Stomach (tissue), 19 donors: ENCODE measurements at places on chromosomes 1 and 21. TPM values are rescaled to one million over a fixed set of nuclear protein-coding genes. Genes with fewer than 3 reads are reported as not detected.
A peak's percentile ranks its signal among the peaks of the same experiment; 100 is the strongest.

DNA sequence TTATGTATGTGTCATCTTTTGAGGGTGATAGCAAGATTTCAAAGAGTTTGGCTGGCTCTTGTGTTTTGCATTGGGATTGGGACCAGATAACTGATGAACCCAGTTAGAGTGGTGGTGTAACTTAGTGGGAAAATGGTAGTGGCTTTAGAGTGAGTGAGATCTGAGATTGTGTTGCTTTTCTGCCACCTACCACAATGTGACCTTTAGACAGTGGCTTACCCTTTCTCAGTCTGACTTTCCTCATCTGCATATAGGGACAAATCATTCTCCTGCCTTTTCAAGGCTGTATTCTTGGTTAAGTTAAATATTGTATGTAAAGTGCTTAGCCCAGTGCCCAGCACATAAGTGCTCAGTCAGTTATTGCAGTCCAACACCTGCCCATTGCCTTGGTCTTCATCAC is 31.3 kb downstream of the CENPF start:
- no peaks in the 10 kb centered on the region for H3K4me1 ChIP-seq
- DNase-seq: no peak
- no peaks in the 10 kb centered on the region for H3K27me3 ChIP-seq
- no peak overlapping the region for H3K27ac ChIP-seq
- H3K36me3 ChIP-seq: peaks cover 10% of the 10 kb centered on the region
- no peak overlapping the region for H3K4me3 ChIP-seq

DNA sequence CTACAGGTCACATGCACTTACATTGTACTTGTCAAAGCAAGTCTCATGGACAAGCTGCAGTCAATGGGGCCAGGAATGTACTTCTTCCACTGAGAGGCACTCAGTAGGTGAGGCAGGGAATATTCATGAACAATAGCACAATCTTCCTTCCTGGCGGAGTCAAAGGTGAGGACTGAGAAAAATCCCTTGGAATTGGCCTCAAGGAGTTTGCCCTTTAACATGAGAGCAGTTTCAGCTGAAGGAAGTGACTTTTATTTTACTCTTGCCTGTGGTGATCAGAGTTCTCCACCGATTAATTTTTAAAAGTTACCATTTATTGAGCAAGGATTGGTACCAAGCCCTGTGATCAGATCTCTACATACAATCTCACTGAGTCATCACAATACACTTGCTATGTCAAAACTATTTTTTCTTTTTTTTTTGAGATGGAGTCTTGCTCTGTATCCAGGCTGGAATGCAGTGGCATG is 11.2 kb upstream of the AK2 start:
- H3K27ac ChIP-seq: no peak overlapping the region
- no peak overlapping the region for H3K4me3 ChIP-seq
- DNase-seq: no peak
- H3K36me3 ChIP-seq: no peaks in the 10 kb centered on the region
- no peaks in the 10 kb centered on the region for H3K4me1 ChIP-seq

GRCh38 chr21:37139154-37139553 is 66.1 kb downstream of the TTC3 start:
- H3K4me1 ChIP-seq: no peaks in the 10 kb centered on the region
- H3K36me3 ChIP-seq: peaks cover 25% of the 10 kb centered on the region
- DNase-seq: no peak
- no peak overlapping the region for H3K27ac ChIP-seq
- H3K4me3 ChIP-seq: no peak overlapping the region

GRCh38 chr1:114207635-114208034 is 54.0 kb upstream of the SYT6 start:
- no peak overlapping the region for H3K4me3 ChIP-seq
- no peak overlapping the region for H3K27ac ChIP-seq
- no peaks in the 10 kb centered on the region for H3K36me3 ChIP-seq
- H3K4me1 ChIP-seq: no peaks in the 10 kb centered on the region
- no peak for DNase-seq

DNA sequence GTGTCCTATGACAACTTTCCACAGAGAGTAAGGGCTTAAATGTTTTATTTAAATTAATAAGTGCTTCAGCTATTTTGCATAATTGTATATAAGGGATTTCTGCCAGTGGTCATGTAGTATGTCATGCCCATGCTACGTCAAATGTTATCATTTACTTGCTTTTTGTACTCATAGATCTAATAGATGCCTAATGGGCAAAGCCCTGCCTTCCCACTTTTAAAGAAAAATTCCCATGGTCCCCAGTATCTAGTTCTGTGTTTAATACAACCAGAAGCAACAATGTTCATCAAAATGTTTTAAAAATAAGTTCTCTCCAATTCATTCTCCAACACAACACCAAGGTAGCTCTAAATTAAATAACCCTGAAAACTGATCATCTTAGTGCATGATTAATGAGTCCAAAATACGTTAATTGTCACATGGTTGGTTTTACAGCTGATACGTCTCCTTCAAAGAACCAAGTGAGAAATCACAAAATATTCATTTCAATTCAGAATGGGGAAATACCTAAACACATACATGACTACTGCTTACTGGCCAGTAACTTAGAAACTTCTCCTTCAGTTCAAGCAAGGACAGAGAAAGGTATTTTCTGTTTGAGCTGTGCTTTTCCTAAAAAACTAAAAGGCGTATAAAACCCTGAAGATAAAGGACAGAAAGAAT is 49.1 kb upstream of the SDC3 start:
- DNase-seq: no peak
- peaks cover 18% of the 10 kb centered on the region for H3K4me1 ChIP-seq
- H3K27me3 ChIP-seq: no peaks in the 10 kb centered on the region
- no peak overlapping the region for H3K4me3 ChIP-seq

GRCh38 chr21:17570786-17571185 is 41.9 kb downstream of the BTG3 start:
- no peak overlapping the region for H3K4me3 ChIP-seq
- H3K27me3 ChIP-seq: no peaks in the 10 kb centered on the region
- no peaks in the 10 kb centered on the region for H3K4me1 ChIP-seq

GRCh38 chr1:93137604-93138292 is 42.5 kb downstream of the TMED5 start:
- H3K27ac ChIP-seq: no peak overlapping the region
- H3K27me3 ChIP-seq: no peaks in the 10 kb centered on the region
- H3K4me1 ChIP-seq: no peaks in the 10 kb centered on the region
- no peak overlapping the region for H3K4me3 ChIP-seq

- no peak overlapping the region for H3K4me3 ChIP-seq
- H3K27me3 ChIP-seq: no peaks in the 10 kb centered on the region
- H3K4me1 ChIP-seq: no peaks in the 10 kb centered on the region
- peaks cover 89% of the 10 kb centered on the region for H3K36me3 ChIP-seq
- H3K27ac ChIP-seq: no peak overlapping the region
Measured at GRCh38 chr1:203733009-203733863, 31.7 kb upstream of the LAX1 start.

DNA sequence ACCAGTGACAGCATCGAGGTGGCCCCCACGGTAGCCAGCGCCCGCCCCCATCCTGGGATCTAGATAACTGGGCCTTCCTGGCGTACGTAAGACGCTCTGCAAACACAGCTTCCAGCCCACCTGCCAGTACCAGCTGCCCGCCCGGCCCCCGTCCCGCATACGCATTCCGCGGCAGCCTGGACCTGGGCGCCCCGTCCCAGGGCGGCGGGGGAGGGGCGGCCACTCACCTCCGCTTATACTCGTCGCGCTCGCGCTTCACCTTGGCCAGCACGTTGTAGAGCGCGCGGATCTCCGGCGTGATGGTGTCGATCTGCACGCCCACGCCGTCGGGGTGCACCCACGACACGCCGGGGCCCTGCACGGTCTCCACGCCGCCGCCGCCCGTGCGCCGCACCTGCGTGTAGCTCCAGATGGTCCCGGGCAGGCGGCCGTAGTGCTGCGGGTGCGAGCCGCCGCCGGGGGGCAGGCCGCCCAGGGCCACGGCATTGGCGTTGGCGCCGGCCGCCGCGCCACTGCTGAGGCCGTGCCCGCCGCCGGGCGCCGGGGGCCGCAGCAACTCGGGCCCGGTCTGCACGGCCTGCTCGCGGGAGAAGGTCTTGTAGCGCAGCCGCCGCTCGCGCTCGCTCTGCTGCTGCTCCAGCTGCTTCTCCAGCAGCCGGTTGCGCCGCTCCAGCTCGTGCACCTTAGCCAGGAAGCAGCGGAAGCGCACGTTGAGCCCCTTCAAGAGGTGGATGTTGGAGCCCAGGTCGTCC is 859 bp downstream of the IFFO2 start:
- H3K27ac ChIP-seq: peak overlapping the region; percentile 92
- H3K36me3 ChIP-seq: no peaks in the 10 kb centered on the region
- DNase-seq: peak; percentile 55

DNA sequence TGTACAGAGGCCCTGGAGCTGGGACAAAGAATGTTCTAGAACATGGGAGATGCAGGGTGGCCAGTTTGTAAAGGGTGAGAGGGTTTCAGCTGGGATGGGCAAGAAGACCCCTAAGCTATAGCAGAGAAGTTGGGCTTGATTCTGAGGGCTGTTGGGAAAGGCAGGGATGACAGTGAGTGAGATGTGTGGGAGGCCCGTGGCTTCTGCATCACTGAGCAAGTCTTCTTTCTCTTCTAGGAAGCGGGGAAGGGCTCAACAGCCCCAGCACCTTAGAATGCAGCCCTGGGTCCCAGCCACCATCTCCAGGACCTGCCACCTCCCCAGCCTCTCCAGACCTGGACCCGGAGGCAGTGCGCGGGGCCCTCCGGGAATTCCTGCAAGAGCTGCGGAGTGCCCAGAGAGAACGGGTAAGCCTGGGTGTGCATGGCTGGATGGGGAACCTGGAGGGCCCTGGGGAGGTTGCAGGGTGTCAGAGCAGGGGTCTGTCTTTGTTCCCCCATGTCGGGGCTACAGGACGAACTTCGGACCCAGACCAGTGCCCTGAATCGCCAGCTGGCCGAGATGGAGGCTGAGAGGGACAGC is 14.8 kb downstream of the MFAP2 start:
- no peak overlapping the region for H3K4me3 ChIP-seq
- peaks cover 46% of the 10 kb centered on the region for H3K36me3 ChIP-seq
- no peak overlapping the region for H3K27ac ChIP-seq
- H3K4me1 ChIP-seq: peaks cover 23% of the 10 kb centered on the region

DNA sequence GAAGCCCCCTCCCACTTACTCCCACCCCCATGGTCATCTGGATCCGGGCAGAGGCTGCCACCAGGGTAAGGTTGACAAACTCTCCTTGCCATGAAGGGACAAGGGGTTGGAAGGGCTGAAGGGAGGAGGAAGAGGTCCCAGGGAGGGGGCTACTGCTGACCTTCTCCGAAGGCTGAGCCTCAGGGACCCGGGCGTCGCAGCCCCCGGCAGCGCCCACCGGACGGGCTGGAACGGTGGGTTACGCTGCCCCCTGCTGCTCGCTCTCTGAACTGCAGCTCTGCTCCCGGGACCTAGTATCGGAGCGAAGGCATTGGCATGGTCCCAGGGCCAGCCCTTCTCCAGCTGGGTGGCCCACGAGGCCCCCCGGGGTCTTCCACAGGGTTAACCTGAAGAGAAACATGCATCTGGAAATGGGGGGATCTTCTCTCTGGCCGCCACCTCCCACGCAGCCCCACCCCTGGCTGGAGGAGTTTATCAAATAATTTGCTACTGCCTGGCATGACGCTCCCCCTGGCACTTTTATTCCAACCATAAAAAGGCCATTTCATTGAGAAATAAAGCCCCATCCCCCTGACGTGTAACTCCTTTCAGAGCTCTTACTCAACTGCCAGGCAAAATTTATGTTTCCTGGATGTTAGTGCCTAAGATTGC is 70.4 kb upstream of the TARDBP start:
- DNase-seq: peak; percentile 67
- H3K4me1 ChIP-seq: peaks cover 43% of the 10 kb centered on the region
- no peaks in the 10 kb centered on the region for H3K27me3 ChIP-seq
- no peak overlapping the region for H3K27ac ChIP-seq
- no peaks in the 10 kb centered on the region for H3K36me3 ChIP-seq

- peaks cover 32% of the 10 kb centered on the region for H3K27me3 ChIP-seq
- H3K4me3 ChIP-seq: no peak overlapping the region
- no peak overlapping the region for H3K27ac ChIP-seq
- peak; percentile 85 for DNase-seq
Measured at GRCh38 chr1:143720087-143721023, 251.4 kb downstream of the FAM72C start.

DNA sequence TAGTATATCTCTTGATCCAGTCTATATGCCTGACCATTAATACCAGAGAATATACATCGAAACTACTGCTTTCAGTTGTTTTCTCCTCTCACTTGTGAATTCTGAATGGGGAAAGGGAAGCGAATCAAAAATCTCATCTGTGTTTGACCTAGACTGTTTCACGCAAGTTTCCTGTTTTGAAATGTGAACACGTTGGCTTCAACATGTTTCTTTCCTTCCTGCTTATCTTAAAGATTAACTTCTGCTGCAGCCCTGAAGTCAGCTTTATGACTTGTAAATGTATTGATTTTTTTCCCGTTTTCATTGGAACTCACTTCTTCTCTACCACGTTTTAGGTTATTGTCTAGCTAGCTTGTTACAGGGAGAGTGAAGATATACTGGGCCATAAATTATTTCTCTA is 49.9 kb downstream of the SNX27 start:
- no peak for DNase-seq
- peaks cover 59% of the 10 kb centered on the region for H3K36me3 ChIP-seq
- H3K4me3 ChIP-seq: no peak overlapping the region
- H3K4me1 ChIP-seq: no peaks in the 10 kb centered on the region

- no peaks in the 10 kb centered on the region for H3K36me3 ChIP-seq
- no peaks in the 10 kb centered on the region for H3K4me1 ChIP-seq
- no peaks in the 10 kb centered on the region for H3K27me3 ChIP-seq
Measured at GRCh38 chr21:38843806-38844503, 38.2 kb downstream of the ETS2 start.

DNA sequence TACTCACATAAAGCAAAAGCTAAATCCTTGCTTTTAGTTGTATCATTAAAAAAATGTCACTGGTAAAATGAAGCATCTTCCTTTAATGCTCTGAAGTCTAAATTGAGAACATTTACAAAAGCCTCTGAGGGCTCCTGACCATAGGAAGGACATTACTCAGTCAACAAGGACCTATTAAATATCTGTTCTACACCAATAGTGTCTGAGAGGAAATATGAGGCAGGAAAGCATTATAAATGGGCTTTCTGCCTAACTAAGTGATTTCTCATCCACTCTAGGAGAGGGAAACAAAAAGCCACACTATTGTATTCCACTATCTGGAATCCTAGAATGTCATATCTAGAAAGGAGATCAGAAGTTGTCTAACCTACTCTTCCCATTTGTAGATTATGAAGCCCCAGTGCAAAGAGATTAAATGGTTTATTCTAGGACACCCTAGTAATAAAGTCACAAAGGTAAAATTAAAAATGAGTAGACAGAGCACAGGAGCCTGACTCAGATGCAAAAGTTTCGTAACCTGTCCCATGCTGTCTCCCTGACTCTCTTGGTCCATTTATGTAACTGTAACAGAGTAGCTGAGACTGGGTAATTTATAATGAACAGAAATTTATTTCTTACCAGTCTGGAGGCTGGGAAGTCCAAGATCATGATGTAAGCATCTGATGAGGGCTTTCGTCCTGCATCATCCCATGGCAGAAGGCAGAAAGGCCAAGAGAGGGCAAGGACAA is 17.6 kb downstream of the RGS1 start:
- DNase-seq: no peak
- no peak overlapping the region for H3K4me3 ChIP-seq
- no peaks in the 10 kb centered on the region for H3K4me1 ChIP-seq
- H3K27me3 ChIP-seq: no peaks in the 10 kb centered on the region

TMEM125 gene
- 13.6 TPM for total RNA-seq

PRR9 gene
- not detected for total RNA-seq

TTLL10 gene
- 6.4 TPM for total RNA-seq

TMPRSS15 gene
- total RNA-seq: not detected

RGS5 gene
- 172 TPM for total RNA-seq

SHISA4 gene
- 10.3 TPM for total RNA-seq
